Spleen (tissue), 13 donors: ENCODE measurements at places on chromosomes 13 and 19. TPM values are rescaled to one million over a fixed set of nuclear protein-coding genes. Genes with fewer than 3 reads are reported as not detected.
A peak's percentile ranks its signal among the peaks of the same experiment; 100 is the strongest.

- DNase-seq, result no peak
Observed at GRCh38 chr13:111490611-111491010, 170.2 kb downstream of the TEX29 start.

- no peak for DNase-seq
Observed at GRCh38 chr13:45615501-45616101, at the start of gene ERICH6B. Gene ERICH6B (minus strand): TSS chr13:45615739. CDS start chr13:45597005, 18,734 bp downstream.

DNA sequence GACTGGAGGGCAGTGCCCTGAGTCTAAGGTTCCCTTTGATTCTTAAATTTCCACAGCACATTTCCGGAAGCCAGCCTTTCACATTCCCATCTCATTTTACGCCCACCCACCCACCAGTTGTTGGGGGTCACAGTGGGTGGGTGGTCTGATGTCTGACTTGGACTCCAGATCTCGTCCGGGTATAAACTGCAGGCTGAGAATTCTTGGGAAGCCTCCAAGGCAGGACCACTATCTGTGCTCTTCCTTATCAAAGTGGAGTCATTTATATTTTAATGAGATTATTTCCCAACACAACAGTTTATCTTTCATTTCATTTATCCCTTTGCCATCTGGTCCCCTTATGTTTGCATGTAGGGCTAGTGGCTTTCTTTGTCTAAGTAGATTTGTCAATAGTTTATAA lies 3.6 kb upstream of the FAM124A start:
- no peak for DNase-seq

GRCh38 chr13:43916828-43917227 lies 37.1 kb downstream of the LACC1 start:
- DNase-seq, result no peak

GRCh38 chr19:1648920-1649541 lies 3.4 kb downstream of the TCF3 start:
- peak; percentile 85 for DNase-seq

- peak; percentile 94 for DNase-seq
Observed at GRCh38 chr19:7904074-7905020, 670 bp downstream of the MAP2K7 start.

- no peak for DNase-seq
Observed at GRCh38 chr13:48797127-48797526, 143.4 kb downstream of the CYSLTR2 start.

- DNase-seq, result no peak
Observed at GRCh38 chr13:100148422-100148821, 59.5 kb downstream of the PCCA start.

DNA sequence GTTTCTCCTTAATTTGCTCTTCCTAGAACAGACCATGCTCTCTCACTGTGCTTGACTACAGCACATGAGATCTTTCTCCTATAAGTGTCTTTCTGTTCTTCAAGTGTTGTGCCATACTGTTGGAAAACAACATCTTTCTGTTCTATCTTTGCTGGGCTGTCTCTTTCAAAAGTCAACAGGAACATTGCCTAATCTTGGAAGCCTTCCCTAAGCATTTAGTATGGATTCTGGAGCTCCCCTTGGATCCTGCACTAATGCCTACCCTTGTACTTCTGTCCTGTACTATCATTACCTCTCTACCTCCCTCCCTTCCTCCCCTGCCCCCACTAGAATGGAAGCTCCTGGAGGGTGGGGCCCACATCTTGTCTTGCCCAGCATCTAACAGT lies 26.8 kb downstream of the STARD13 start:
- no peak for DNase-seq

DNA sequence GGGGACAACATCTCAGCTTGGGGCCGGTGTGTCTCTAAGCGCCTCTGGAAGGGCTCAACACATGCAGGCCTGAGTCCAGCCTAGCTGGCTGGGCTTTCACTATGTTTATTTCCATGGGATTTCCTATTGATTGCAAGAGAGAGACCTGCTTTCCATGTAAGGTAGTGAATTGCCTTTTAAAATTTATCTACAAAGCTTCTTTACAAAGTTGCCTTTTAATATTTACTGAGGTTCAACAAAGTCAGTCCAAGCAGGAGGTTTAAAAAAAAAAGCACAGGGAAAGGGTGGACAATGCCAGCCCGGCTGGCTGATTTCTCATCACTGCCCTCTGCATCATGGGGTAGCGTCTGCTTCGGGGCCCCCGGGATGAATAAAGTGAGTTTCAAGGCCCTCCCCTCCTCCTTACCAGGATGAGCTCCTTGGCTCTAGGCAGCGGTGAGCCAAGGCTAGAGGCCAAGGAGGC lies 15.8 kb downstream of the TLE2 start:
- DNase-seq, result no peak

DNA sequence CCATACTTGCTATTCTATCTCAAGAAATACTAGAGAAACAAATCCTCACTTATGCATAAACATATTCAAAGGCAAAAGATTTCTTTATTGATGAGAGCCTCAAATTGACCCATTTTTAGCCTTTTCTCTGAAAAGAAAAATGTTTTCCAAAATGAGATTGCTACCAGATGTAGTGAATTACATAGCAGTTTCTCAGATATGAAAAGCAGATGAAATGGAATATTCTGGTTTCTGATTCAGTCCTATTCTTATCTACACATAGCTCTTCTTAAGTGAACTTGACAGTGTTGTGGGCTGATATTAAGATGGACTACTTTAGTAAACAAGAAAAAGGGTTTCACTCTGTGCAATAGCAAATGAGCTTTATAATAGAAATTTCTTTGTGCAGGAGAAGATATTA lies 183.5 kb downstream of the DNAJC15 start:
- DNase-seq, result no peak

- DNase-seq, result no peak
Observed at GRCh38 chr19:5113633-5114586, 145.0 kb downstream of the KDM4B start.

DNA sequence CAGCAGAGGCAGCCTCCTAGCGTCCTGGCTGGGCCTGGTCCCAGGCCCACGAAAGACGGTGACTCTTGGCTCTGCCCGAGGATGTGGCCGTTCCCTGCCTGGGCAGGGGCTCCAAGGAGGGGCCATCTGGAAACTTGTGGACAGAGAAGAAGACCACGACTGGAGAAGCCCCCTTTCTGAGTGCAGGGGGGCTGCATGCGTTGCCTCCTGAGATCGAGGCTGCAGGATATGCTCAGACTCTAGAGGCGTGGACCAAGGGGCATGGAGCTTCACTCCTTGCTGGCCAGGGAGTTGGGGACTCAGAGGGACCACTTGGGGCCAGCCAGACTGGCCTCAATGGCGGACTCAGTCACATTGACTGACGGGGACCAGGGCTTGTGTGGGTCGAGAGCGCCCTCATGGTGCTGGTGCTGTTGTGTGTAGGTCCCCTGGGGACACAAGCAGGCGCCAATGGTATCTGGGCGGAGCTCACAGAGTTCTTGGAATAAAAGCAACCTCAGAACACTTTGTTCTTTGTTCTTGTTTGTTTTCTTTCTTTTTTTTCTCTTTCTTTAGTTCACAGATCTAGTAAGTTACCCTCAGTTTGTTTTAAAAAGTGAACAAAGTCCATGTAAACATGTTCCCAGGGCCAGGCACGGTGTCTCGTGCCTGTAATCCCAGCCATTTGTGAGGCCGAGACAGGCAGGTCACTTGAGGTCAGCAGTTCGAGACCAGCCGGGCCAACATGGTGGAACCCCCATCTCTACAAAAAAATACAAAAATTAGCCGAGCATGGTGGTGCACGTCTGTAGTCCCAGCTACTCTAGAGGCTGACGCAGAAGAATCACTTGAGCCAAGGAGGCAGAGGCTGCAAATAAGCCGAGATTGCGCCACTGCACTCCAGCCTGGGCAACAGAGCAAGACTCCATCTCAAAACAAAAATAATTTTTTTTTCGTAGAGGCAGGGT lies 10.2 kb downstream of the ANGPTL4 start:
- no peak for DNase-seq

GRCh38 chr19:4415352-4415751 lies 12.9 kb downstream of the CHAF1A start:
- no peak for DNase-seq

GRCh38 chr13:28918030-28918429 lies 97.9 kb downstream of the MTUS2 start:
- no peak for DNase-seq

GRCh38 chr13:43095771-43096719 lies 72.7 kb downstream of the DNAJC15 start:
- DNase-seq, result no peak

DNA sequence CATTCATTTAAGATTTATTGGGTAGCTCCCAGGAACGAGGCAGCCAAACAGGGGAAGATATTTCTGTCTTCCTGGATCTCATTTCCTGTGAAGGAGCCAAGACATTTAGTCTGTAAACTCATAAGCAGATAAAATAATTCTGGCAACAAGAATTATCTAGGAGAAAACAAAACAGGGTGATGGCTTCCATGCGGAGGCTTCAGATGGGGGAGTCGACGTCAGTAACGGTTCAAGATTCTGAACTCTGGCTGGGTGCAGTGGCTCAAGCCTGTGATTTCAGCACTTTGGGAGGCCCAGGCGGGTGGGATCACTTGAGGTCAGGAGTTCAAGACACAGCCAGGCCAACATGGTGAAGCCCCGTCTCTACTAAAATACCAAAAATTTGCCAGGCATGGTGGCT lies 1.3 kb downstream of the GNA15 start:
- DNase-seq, result no peak

DNA sequence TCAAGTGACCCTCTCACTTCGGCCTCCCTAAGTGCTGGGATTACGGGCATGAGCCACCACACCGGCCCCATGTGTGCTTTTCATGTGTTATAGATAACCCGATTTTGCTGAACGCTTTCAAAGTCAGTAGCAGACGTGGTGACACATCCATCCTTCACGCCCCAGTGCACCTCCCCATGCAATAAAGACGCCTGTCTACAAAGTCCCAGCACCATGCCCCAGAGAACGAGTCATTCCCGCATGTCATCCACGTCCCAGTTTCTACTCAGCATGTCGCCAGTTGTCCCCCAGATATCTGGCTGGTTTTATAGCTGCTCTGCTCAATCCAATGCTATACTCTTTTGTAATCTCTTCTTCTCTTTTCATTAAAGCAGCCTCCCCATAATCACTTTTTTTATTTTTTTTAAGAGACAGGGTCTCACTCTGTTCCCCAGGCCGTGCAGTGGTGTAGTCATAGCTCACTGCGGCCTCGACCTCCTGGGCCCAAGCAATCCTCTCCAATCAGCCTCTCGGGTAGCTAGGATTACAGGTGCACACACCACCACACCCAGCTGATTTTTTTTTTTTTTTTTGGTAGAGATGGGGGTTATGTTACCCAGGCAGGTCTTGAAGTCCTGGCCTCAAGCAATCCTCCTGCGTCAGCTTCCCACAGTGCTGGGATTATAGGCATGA lies 42.5 kb downstream of the DNM2 start:
- no peak for DNase-seq

- no peak for DNase-seq
Observed at GRCh38 chr13:30319130-30319529, 11.8 kb upstream of the KATNAL1 start.

DNA sequence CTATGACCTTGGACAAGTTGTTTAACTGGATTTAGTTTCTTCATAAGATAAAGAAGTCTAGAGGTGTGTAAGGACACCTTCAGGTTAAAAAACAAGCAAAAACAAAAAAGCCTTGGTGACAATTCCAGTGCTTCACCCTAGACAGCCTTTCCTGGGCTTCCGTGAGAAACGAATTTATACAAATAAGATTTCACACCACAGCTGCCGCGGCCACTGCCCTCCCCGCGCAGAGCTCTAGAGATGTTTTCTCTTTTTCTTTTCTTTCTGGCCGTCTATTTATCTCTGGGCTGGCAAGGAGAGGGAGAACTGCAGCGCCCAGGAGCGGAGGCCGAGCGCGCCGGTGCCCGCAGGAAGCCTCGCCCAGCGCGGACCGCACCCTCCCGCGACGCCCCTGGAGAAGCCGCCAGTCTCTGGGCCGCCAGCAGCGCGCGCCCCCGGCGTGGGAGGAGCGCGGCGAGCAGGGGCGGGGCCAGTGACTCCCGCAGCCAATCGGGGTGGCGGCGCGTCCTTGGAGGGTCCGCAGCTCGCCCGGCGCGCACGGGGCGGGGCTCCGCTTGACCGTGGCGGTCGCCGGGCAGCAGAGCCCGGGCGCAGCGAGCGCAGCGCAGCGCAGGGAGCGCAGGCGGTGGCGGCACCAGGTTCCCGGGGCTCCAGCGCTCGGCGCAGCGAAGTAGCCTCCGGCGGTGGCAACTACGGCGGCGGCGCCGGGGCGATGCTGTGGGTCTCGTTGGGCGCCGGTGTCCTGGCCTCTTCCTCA lies 107.0 kb downstream of the RXFP2 start:
- peak; percentile 93 for DNase-seq

GRCh38 chr19:42245231-42245630 lies 2.8 kb upstream of the GSK3A start:
- peak; percentile 78 for DNase-seq

CD70 gene
- 7.3 TPM for total RNA-seq

GSX1 gene
- not detected for total RNA-seq

SMARCA4 gene
- total RNA-seq, result 64.5 TPM

UCHL3 gene
- 23.9 TPM for total RNA-seq

PROZ gene
- not detected for total RNA-seq

POLR1G gene
- total RNA-seq, result 3.3 TPM

EBI3 gene
- total RNA-seq, result 60.6 TPM

PGLYRP1 gene
- total RNA-seq, result 48.0 TPM

CACNG7 gene
- total RNA-seq, result not detected

ZNF491 gene
- 3.5 TPM for total RNA-seq

SPRED3 gene
- 0.14 TPM for total RNA-seq

RNU6-9 gene
- not detected for total RNA-seq

GRIK5 gene
- total RNA-seq, result 3.6 TPM

FAM124A gene
- 39.9 TPM for total RNA-seq

TYROBP gene
- total RNA-seq, result 403 TPM

TLE6 gene
- 2.1 TPM for total RNA-seq

NTN5 gene
- 0.74 TPM for total RNA-seq
